ENCODE measurements at places on chromosomes 4 and X. TPM values are rescaled to one million over a fixed set of nuclear protein-coding genes. Genes with fewer than 3 reads are reported as not detected.

- no peak for DNase-seq
These were observed 28.2 kb downstream of the ODAPH start for GRCh38 chr4:75584067-75584466.

SPATA4 gene
- polyA plus RNA-seq, result 0.11 TPM

GLRA3 gene
- polyA plus RNA-seq, result not detected

- DNase-seq, result no peak
These were observed 3.1 kb upstream of the NR3C2 start for GRCh38 chr4:148445071-148445859.

DNA sequence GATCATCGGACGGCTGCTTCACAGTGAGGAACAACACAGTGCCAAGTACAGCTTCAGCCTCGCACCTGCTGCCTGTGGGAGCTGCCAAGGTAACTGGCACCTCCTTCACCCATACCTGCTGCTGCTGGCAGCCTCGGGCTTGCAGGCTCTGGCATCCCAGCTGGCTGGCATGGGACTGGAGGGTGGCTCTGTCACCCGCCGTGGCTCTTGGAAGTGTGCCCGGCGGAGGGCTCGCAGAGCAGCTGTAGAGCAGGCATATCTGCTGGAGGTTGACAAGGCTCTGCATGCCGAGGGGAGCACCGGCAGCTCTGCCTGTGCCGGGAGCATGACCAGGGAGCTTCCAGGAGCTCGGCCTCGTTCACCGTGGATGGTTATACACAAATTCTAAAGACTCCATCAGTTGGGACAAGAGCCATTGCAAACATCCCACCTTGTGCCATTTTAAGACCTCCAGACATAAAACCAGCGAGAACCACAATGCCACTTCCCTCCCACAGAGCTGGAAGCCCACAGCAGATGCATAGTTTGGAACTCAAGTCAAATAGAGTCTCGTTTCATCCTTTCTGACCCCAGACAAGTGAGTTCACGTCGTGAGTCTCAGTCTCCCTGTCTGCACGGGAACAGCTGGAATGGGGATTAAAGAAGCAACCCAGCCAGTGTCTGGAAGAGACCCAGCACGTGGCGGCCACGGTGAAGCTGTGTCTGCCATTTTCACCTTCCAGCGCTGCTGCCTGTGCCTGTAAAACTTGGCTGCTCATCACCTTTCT lies 84.3 kb upstream of the PSAPL1 start:
- no peak for DNase-seq

All from AG04450 (cell line).